ENCODE measurements at places on chromosomes 3 and 15.

GRCh38 chr3:178054471-178054870 is 481.8 kb upstream of the KCNMB2 start:
- no peaks in the 10 kb centered on the region for H3K36me3 ChIP-seq
- no peak for DNase-seq
- H3K27me3 ChIP-seq: no peaks in the 10 kb centered on the region
- no peaks in the 10 kb centered on the region for H3K4me1 ChIP-seq
- no peak overlapping the region for H3K4me3 ChIP-seq
- no peak overlapping the region for H3K27ac ChIP-seq

- H3K4me1 ChIP-seq: no peaks in the 10 kb centered on the region
- no peak overlapping the region for H3K4me3 ChIP-seq
- no peak for DNase-seq
- no peaks in the 10 kb centered on the region for H3K36me3 ChIP-seq
- peaks cover 2% of the 10 kb centered on the region for H3K27me3 ChIP-seq
Measured at GRCh38 chr3:13544293-13544831, 4.6 kb upstream of the FBLN2 start.

DNA sequence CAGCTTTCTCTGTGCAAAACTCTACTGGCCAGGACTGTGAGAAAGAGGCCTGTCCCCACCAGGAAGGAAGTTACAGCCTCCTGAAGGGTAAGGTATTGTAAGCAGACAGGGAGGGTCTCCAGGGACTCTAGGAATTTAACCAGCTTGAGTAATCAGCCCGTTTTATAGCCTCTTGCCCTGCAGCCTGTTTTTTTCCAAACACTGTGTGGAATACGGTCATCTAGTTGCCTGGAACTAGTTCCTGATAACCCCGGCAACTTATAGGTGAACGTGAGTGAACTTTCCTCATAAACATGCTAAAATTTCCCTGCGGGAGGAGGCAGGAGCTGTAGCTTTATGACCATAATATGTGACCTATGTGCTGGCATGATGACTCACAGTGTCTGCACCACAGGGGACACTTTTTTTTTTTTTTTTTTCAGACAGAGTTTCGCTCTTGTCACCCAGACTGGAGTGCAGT is 60.1 kb upstream of the DAZL start:
- H3K36me3 ChIP-seq: no peaks in the 10 kb centered on the region
- DNase-seq: no peak
- no peaks in the 10 kb centered on the region for H3K27me3 ChIP-seq
- no peaks in the 10 kb centered on the region for H3K4me1 ChIP-seq

DNA sequence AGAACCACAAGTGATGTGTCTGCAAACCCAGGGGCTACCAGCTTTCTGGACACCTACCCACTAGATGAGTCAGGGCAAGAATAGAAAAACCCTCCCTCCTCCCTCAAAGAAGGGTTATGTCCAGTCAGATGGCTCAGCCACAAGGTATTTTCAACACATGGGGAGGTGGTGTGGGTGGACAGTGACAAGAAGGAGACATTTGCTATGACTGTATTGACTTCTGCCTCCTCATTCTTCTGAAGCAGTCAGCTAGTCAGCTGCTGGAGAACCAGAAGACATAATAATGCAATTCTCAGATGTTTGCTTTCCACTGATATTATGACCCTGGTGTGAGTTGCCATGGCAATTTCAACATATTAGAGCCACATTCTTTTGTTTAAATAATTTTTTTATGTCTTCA is 66.7 kb upstream of the GOLGA8B start:
- no peak overlapping the region for H3K4me3 ChIP-seq
- no peaks in the 10 kb centered on the region for H3K27me3 ChIP-seq
- H3K36me3 ChIP-seq: no peaks in the 10 kb centered on the region
- no peak for DNase-seq
- H3K4me1 ChIP-seq: no peaks in the 10 kb centered on the region

GRCh38 chr15:67836477-67836876 is 3.4 kb downstream of the RNU6-1 start:
- H3K36me3 ChIP-seq: no peaks in the 10 kb centered on the region
- no peak overlapping the region for H3K4me3 ChIP-seq
- peaks cover 2% of the 10 kb centered on the region for H3K27me3 ChIP-seq
- H3K27ac ChIP-seq: no peak overlapping the region

DNA sequence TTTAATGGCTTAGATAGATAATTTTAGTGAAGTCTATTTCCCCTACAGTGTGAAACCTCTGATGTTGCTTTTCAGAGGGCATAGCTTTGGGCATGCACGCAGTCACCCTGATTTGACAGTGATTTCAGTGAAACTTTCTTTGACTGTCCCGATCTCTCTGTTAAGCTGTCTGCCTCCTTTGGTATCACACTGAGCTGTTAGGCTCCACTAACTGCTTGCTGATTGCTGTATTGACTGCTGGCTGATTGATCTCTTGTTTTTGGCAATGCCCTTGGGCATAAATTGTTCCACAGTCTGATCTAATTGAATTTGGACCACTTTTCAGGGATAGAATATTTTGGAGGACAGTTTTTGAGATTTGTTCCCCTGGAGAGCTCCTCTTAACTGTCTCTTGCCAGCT is 68.5 kb upstream of the CCDC54 start:
- no peaks in the 10 kb centered on the region for H3K27me3 ChIP-seq
- no peak overlapping the region for H3K4me3 ChIP-seq
- no peaks in the 10 kb centered on the region for H3K36me3 ChIP-seq
- no peak for DNase-seq

- no peaks in the 10 kb centered on the region for H3K27me3 ChIP-seq
- no peak overlapping the region for H3K4me3 ChIP-seq
- no peak for DNase-seq
- H3K4me1 ChIP-seq: peaks cover 3% of the 10 kb centered on the region
- H3K27ac ChIP-seq: no peak overlapping the region
Measured at GRCh38 chr3:50573566-50574443, 4.5 kb downstream of the HEMK1 start.

- H3K27ac ChIP-seq: no peak overlapping the region
- H3K4me1 ChIP-seq: no peaks in the 10 kb centered on the region
- no peak overlapping the region for H3K4me3 ChIP-seq
- no peaks in the 10 kb centered on the region for H3K27me3 ChIP-seq
Measured at GRCh38 chr3:154034797-154035330, 86.3 kb upstream of the ARHGEF26 start.

DNA sequence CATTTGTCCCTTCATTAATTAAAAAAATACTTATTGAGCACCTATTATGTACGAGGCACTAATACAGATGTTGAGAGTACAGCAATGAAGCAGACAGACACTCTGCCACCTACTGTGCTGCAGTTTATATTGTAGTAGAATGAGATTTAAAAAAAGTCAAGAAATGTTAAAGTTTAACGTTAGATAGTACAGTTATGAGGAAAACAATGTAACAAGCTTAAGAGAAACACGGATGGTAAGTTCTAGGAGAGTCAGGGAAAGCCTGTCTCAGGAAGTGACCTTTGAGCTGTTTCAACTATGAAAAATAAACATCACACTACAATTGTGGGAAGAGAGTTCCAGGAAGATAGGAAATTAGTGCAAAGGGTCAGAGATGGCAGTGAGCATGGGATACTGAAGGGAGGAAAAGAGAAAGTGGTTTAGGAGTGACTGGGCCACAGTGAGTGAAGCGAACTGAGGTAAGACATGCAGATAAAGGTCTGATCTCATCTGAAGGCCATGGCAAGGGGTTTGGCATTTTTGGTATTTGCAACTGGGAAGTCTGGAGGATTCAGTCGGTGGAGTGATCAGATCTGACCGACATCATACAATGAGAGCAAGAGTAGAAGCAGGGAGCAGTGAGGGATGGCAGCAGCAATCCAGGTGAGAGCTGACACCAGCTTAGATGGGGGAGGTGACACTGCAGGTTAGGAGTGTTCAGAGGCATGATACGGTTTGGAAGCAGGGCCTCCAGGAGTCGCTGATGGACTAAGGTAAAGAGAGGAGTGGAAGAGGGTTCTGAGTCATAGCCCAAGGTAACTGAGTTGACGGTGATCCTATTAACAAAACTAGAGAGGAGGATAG is 28.5 kb downstream of the PLSCR4 start:
- H3K4me3 ChIP-seq: peak overlapping the region; percentile 58
- H3K27ac ChIP-seq: peak overlapping the region; percentile 92
- peaks cover 2% of the 10 kb centered on the region for H3K36me3 ChIP-seq
- peak; percentile 37 for DNase-seq
- no peaks in the 10 kb centered on the region for H3K27me3 ChIP-seq
- peaks cover 31% of the 10 kb centered on the region for H3K4me1 ChIP-seq

DNA sequence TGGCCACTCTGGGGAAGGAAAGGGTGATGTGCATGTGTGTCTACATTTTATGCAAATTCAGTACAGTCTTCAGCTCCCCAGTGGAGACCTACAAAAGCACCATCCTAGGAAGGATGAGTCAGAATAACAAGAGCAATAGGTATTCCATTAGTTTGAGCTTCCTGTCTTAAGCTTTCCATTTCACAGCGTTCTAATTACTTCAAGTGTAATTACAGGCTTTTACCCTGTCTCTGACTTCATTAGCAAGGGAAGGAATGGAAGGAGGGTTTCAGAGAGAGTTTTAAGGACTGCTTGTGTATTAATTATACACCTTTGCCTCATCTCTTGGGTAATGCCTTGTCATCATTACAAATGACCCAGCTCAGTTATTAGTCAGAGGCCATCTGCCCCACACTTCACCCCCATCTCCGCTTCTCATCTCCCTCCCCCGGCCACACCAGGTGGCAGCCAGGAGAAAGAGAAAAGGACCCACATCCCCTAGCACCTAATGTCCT is 202.8 kb upstream of the MRPL3 start:
- no peaks in the 10 kb centered on the region for H3K4me1 ChIP-seq
- H3K27me3 ChIP-seq: peaks cover 5% of the 10 kb centered on the region
- no peak overlapping the region for H3K4me3 ChIP-seq
- H3K27ac ChIP-seq: no peak overlapping the region

DNA sequence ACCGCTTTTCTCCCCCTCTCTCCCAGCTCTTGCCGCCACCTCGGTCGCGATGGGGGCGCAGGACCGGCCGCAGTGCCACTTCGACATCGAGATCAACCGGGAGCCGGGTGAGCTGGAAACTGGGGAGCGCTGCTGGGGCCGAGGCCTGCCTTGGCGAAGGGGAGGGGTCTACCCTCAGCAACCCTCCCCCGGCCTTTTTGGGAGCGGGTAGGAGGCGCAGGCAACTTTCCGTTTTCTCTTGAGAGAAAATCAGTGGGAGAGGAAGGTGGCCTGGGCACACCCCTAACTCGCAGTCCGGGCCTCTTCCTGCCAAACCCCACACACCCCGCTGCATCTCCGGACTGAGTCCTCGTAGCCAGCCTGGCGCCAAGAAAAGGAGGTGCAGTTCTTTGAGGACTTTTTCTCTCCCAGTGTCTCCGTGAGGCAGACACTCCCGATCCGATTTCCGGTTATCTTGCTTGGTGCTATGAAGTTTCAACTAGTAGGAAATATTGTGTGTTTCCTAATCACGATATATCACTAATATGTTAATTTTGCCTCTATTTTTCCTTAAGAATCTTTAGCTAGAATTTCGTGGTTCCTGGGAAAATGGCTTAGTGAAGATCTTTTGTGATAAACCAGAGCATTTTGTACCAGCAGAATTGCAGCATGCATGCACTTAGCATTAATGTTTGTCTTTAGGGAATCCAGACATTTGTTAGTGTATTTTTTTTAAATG is 631 bp downstream of the NKTR start:
- no peak for DNase-seq
- H3K36me3 ChIP-seq: no peaks in the 10 kb centered on the region
- H3K27ac ChIP-seq: peak overlapping the region; percentile 91
- H3K4me1 ChIP-seq: peaks cover 22% of the 10 kb centered on the region

- no peak for DNase-seq
- H3K27me3 ChIP-seq: no peaks in the 10 kb centered on the region
- no peak overlapping the region for H3K4me3 ChIP-seq
- H3K36me3 ChIP-seq: no peaks in the 10 kb centered on the region
- H3K4me1 ChIP-seq: no peaks in the 10 kb centered on the region
Measured at GRCh38 chr15:38631119-38632075, 66.8 kb upstream of the RASGRP1 start.

DNA sequence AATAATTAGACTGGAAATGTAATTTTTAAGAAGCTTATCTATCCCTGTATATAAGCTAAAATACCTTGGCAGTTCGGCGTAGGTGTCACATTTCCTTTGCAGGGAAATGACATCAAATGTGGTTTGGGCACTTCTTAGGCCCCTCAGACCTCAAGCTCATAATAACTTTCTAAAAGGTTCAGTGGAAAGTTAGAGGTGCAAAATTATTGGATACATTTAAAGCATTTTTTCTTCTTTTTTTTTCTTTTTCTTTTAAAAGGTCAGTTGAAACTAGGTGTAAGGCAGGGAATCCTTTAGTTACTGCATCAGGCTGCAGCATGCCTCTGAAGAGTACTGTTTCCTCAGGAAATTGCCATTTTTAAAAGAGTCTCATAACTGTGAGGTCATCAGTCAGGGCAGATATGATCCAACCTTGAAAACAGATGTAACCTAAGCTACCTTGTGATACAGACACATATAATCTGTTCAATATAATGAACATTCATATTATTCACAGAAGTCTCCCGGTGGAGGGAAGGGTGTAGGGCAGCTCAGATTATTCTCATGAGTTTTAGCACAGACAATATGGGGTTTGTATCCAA is 4.8 kb downstream of the SACM1L start:
- H3K36me3 ChIP-seq: no peaks in the 10 kb centered on the region
- H3K27me3 ChIP-seq: no peaks in the 10 kb centered on the region
- peaks cover 12% of the 10 kb centered on the region for H3K4me1 ChIP-seq
- H3K27ac ChIP-seq: peak overlapping the region; percentile 9
- no peak for DNase-seq

- H3K36me3 ChIP-seq: no peaks in the 10 kb centered on the region
- DNase-seq: no peak
- no peaks in the 10 kb centered on the region for H3K27me3 ChIP-seq
- H3K4me3 ChIP-seq: no peak overlapping the region
Measured at GRCh38 chr15:92068121-92068520, 214.6 kb downstream of the SLCO3A1 start.

DNA sequence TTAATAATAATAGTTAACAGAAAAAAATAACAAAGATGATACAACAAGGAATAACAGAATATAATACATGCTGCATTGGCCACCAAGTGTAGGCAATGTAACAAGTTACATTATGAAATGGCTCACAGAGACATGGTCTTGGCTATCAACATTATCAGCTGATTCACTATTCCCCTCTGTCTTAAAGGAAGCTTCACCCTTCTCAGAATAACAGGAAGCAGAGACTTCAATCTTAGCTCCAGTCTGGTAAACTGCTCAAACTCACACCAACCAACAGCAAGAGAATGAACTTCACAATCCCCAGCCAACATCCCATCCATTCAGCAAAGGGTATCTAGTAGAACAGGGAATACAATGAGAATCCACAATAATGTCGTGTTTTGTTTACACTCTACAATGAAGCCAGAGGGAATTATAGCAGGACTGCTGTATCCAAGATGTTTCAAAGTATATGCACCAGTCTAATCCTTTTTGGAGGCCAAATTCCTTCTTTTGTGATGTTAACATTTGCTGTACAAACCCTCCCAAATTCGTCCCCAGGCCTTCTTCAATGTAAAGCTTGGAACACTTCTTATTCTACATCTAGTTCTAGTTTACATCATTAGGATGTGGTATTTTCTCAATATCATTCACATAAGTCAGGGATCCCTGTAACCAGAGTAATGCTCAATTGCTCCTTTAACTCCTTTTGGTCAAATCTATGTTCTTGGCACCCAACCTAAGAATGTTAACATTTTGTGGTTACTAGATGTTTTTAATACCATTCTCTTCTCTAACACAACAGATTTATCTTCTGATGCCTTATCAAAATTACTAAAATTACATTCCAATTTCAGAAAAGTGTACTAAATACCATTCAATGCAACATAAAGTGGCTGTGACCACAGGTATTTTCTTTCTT is 52.4 kb upstream of the CMSS1 start:
- H3K36me3 ChIP-seq: no peaks in the 10 kb centered on the region
- H3K27ac ChIP-seq: no peak overlapping the region
- no peaks in the 10 kb centered on the region for H3K27me3 ChIP-seq
- no peak for DNase-seq
- H3K4me3 ChIP-seq: no peak overlapping the region
